ENCODE measurements at places on chromosomes 2 and 18.

GRCh38 chr18:21980744-21981143 lies 188.6 kb upstream of the GATA6 start:
- DNase-seq: no peak

- DNase-seq: no peak
These were observed 6.5 kb downstream of the EFEMP1 start for GRCh38 chr2:55917117-55917516.

DNA sequence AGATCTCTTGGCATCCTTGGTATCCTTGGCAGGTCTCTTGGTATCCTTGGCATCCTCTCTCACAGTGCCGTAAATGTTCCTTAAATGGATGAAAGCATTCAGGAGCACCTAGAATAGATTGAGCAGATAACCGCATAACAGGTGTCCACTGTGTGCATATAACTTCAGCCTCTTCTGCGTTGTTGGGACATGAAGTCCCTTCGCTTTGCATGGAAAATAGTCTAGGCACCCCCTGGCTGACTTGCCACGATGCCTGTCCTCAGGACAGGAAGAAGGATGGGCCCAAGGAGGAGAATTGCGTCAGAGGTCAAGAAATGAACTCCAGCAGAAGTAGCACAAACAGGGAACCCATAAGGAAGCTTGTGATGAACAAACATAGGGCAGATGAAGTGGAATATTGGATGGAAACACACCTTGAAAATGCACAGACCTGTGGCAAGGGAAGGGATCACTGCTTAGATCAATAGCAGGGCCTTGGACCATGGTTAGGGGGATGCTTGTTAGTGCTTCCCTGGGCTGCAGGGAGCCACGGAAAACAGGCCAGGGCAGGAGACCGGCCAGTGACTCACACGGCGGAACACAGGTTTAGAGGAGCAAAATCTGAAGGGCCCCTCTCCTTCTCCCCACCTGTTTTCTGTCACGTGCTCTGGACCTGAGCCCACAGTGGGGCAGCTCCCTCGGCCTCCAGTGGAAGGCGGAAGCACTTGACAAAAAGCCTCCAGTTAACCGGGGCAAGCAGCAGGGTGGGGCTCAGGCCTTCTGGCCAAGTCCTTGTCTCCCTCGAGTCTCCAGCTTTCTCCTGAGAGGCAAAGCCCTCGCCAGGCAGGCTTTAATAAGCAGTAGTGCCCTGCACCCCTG lies 99.2 kb upstream of the ASAP2 start:
- DNase-seq: no peak

DNA sequence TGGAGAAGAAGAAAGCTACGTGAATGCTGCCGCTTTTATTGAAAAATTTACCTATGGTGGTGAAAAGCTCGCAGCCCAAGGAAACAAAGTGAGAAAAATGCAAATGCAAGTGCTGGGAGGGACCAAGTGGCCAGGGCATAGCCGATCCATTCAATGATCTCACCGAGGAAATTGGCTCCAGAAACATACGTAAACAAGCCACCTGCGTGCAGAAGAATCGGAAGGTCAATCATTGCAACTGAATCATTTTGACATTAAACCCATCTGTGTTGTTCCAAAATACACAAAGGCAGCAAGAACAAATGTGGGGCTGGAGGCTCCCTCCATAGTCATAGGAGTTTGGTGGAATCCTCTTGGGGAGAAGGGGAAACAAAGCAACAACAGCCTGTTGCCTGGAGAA lies 51.5 kb downstream of the SRD5A2 start:
- DNase-seq: no peak

DNA sequence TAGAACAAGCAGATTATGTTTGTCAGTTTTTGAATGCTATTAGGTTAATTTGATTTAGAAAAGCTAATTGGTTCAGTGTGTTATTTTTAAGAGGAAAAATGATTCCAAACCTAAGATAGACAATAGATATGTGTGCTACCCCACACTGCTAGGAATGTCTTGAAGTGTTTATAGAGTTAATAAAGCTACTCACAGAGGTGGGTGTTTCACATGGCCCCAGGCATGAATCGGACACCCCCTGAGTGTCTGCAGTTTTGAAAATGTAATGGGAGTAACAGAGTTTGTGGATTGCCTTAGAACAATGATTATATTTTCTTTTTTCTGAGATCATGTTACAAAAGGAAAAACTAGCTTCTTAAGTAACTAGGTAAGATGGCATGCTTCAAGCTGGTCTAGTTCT lies 348.3 kb downstream of the ADCYAP1 start:
- no peak for DNase-seq

GRCh38 chr2:138689705-138690104 lies 90.5 kb downstream of the NXPH2 start:
- peak; percentile 4 for DNase-seq

DNA sequence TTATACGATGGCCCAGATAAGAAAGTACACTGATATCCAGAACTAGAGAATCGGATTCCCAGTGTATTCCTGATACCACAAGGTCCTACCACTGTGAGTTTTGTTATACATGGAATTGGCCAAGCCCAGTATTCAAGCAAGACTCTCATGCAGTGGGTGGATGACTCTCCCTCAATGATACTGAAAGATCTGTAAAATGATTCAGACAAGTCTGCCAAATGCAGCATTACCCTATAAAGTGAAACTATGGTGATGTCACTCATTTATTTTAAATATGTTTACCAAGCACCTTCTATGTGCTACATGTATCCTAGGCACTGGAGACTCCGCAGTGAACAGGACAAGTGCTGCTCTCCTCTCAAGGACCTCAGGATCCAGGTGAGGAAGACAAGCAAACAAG lies 22.6 kb downstream of the MYO5B start:
- DNase-seq: no peak

DNA sequence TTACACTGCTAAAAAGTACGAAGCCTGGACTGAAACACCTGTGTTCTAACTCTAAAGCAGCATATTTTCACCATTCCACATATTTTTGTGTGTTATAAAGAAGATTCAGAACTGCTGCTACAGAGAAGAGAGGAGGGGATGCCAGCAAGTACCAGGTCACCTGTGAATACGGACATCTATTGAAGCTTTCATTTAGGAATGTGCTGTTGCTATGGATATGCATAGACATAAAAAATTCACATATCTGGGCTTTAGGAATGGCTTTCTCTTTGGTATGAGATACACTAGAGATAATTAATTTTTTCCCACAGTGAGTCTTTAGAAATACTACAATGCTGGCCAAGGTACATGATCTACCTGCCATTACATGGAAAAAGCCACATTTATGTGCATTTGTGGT lies 238.5 kb downstream of the WDR7 start:
- DNase-seq: no peak

- no peak for DNase-seq
These were observed 118.4 kb downstream of the ALK start for GRCh38 chr2:29802986-29803385.

DNA sequence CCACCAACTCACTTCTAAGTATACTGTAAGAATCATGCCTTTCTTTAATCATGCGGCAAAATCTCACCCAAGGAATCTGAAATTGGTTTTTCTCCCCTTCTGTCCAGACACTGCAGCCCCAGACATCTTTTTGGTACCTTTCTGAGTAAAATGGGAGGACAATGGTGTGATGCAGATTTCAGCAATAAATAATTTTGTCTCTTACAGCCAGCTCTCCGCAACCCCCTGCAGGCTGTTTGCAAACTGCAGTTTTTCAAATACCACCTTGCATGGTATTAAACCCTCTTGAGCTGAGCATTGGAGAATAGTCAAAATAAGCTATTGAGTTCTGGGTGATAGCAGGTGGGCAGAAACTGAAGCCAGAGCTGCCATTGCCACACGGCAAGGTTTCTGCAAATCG lies 32.2 kb downstream of the GPR39 start:
- DNase-seq: no peak

- DNase-seq: no peak
These were observed 24.4 kb upstream of the ACTG2 start for GRCh38 chr2:73868204-73868978.

DNA sequence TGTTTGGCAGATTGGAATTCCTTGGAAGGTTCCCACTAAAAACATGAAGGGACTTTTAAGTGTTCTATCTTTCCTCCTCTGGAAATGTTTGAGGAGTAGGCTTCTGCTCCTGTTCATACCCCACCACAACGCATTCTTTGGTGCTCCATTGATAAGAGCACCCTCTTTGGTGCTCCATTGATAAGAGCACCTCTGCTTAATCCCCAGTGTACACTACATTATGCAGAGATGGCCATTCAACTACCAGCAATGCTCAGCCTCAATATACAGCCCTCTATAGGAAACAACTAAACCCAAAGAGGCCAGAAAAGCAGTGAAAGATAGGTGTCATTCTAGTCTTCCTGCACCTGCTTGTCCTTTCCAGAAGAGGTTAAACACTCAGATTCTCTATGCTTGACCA lies 1.8 kb upstream of the CHAC2 start:
- DNase-seq: no peak

DNA sequence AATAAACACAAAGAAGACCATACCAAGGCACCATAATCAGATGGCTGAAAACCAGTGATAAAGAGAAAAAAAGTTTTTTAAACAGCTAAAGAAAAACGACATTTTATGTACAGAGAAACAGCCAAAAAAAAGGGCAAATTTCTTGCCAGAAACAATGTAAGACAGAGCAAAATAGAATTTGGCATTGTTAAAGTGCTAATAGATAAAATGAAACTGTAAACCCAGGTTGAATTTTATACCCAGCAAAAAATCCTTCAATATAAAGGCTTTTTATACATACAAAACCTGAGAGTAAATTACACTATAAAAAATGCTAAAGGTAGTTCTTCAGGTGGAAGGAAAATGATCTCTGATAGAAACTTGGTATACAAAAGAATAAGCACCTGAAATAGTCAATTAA lies 45.7 kb downstream of the FAM117B start:
- DNase-seq: no peak

GRCh38 chr18:70617020-70617763 lies 328.3 kb downstream of the SOCS6 start:
- DNase-seq: no peak

- no peak for DNase-seq
These were observed 699.9 kb downstream of the DSC3 start for GRCh38 chr18:30342675-30343074.

DNA sequence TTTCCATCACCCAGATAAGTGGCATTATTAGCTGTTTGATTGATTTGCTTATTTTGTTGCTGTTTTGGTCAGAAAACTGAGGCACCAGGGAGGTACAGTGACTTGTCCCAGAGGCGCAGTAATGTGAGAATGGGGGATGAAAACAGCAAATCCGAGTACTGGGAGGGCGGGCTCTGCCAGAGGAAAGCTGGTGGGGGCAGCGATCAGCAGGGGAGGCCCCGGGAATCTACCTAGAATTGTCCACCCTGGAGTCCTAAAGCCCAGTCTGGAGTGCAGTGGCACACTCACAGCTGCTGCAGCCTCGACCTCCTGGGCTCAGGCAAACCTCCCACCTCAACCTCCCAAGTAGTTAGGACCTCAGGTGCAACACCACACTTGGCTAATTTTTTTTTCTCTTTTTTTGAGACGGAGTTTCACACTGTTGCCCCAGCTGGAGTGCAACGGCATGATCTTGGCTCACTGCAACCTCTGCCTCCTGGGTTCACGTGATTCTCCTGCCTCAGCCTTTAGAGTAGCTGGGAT lies 17.0 kb upstream of the PTMA start:
- no peak for DNase-seq

GRCh38 chr2:182101263-182101662 lies 115.6 kb downstream of the PPP1R1C start:
- no peak for DNase-seq

DNA sequence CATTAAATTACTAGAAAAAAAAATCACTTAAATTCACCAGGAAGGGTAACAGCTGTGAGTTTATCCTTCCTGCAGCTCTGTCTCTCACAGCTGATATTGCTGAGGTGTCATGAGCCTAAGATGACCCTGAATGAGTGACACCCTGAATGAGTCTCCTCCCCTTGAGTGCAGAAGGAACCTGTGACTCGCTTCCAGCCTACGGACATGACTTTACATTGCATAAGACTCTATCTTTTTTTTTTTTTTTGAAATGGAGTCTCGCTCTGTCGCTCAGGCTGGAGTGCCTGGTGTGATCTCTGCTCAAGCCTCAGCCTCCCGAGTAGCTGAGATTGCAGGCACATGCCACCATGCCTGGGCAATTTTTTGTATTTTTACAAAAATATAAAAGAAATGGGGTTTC lies 14.1 kb downstream of the MRO start:
- peak; percentile 15 for DNase-seq

DNA sequence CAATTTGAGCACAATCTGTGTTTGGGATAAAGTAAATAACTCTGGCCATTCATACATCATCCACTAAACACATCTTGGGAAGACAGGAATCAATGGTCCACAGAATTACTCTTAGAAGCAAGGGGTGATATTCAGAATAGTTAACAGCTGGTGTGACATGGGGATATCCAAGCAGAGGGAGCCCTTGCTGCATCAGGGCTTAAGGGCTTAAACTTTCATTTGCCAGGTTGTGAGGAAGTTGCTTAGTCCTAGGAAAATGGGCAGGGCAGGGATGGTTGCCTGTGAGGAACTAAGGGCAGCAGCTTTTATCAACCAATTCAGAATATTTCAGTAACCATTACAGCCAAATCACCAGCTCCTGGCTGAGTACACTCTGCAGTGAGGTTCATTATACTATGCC lies 2.0 kb upstream of the ITGA6 start:
- no peak for DNase-seq

DNA sequence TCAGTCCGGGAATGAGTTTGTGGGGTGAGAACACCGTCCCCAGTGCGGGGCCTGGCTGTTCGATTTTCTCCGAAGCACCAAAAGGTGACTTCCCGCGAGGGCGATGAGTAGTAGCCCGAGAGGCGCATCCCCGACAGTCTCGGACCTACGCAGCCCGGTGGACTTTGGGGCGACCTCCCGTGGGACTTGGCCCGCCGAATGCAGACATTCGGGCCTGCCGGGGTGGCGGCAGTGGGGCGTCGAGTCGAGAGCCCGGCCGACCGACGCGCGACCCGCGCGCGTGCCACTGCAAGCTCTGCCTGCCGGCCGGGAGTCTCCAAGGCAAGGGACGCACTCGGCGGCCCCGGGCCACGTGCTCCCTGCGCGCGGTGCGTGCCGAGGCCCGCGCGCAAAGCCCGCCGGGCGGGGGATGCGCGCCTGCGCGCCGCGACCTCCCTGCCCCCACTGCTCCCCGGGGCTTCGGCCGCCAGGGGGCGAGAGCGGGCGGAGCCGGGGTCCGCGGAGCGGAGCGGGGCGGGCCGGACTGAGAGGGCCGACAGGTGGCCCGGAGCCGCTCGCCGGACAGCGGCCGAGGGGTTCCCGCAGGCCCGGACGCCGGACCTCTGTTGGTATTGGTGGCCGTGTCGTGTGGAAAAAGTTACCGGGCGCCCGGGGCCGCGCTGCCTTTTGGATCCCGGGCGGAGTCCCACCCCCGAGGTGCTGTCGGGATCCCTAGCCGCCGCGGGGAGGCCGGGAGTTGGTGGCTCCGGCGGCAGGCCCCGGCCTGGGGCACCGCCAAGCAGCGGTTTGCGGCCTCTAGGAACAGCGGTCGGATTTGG lies 1.9 kb downstream of the PTMA start:
- DNase-seq: peak; percentile 81

GRCh38 chr2:224994242-224994823 lies 47.9 kb downstream of the DOCK10 start:
- no peak for DNase-seq
